ENCODE measurements at places on chromosomes 12 and 14.

DNA sequence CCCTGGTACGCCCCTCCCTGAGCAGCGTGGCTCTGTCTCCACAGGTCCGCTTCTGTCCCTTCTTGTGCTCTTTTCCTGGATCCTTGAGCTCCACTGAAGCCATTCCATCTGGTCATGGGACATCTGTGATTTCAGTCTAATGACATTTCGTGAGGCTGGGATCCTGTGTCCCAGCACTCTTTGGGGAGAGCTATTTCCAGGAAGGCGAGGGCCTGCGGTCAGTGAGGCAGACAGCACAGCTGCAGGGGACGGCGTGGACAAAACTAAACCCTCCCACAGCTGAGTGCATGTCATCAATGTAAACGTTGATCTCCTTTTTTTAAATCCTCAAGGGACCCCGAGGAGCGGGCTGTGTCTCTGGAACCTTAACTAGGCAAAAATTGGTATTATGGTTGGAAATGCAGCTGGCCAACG lies 127.7 kb downstream of the DACT1 start:
- DNase-seq = no peak

- no peak for DNase-seq
Measured at GRCh38 chr14:76267322-76268046, 108.5 kb upstream of the ESRRB start.

- no peak for DNase-seq
Measured at GRCh38 chr14:75800792-75801191, 139.7 kb downstream of the TTLL5 start.

DNA sequence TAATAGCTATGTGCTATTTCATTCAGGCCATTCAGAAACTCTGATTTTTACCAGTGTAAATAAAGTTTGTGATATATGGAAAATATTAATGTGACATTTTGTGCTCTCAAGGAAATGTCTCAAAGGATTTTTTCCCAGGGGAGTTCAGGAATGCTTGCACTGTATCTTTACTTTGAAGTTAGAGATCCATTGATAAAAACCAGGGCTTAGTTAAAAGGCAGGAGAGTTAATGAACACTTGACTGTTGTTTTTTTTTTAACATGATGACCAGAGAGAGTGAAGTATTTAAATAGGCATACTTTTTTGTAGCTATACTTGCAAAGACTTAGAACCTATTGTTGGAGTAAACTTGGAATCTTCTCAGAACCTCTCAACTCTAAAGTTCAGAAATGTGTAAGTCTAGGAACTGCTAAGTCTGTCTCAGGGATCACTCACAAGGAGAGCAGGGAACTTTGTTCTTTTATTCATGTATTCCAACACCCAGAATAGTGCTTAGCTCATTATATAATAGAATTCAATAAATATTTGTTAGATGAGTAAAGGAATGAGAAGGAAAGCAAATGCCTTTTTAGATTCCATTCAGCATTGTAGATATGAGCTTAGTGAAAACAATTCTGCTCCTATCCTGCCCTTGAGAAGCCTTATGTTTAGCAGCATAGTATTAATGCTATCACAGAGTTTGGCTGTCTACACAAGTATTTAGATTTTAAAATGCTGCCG lies 117.5 kb downstream of the DAAM1 start:
- DNase-seq = no peak

DNA sequence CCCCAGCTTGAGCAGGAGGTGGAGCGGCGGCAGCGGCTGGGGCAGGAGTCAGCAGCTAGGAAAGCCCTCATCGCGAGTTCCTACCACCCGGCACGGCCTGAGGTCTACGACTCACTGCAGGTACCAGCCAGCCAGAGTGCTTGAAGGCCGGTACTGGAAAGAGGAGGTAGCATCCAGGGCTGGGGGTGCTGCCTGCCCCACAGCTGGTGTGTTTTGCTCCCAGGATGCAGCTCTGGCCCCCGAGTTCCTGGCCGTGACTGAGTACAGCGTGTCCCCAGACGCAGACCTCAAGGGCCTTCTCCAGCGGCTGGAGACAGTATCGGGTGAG lies 1.6 kb downstream of the OGFOD2 start:
- DNase-seq = no peak

DNA sequence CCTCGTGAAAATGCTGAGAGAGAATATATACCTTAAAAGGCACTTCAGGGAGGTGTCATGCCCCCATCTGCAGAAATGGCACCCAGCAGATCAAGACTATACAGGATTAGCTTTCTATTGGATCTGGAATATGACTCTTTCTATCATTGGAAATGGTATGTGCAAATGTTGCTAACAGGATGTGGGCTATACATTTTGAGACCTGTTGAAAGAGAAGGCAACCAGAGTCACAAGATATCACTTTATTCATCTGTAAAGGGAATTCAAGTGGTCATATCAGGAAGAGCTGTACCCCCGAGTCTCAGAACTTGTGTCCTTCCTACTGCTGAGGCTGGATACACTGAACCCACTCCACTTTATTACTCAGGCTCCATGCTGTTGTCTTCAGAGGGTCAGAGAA lies 46.1 kb upstream of the FRMD6 start:
- no peak for DNase-seq

- DNase-seq = no peak
Measured at GRCh38 chr12:911191-911826, 38.2 kb downstream of the RAD52 start.

DNA sequence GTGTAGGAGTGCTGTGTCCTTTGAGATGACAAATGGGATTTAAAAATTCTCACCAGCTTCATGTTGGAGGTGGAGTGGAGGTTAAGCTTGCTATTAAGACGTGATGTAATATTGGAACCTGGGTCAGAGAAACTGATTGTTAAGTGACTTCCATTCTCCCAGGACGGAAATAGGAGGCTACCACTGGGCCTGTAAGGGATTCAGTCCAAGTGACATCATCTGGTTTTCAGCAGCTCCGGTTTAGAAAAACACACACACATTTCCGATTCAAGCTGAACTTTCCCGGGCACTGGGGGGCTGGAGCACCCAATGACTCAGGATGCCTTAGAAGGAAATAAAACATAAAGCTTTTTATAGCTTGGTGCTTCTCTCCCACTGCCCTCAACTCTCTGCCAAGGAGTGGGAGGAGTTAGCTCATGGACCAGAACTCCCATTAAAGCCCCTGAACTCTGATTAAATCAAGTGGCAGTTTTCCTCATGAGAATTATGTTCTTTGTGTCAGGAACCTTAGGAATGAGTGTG lies 12.4 kb downstream of the CALM1 start:
- no peak for DNase-seq

GRCh38 chr14:91257328-91258010 lies 13.0 kb upstream of the GPR68 start:
- DNase-seq = no peak

GRCh38 chr14:68714991-68715924 lies 77.6 kb downstream of the ZFP36L1 start:
- DNase-seq = no peak

GRCh38 chr14:66939409-66939808 lies 249.8 kb upstream of the GARIN2 start:
- DNase-seq = no peak

- no peak for DNase-seq
Measured at GRCh38 chr12:30725739-30726138, 29.0 kb downstream of the CAPRIN2 start.

DNA sequence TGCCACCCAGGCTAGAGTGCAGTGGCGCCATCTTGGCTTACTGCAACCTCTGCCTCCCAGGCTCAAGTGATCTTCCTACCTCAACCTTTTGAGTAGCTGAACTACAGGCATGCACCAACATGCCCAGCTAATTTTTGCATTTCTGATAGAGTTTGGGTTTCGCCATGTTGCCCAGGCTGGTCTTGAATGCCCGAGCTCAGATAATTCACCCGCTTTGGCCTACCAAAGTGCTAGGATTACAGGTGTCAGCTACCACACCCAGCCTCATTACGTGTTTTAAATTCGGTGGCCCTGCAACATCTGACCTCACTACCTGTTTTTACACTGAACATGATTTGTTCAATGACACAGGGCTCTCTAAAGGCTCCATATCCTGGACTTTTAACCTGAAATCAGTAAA lies 22.9 kb upstream of the RDH16 start:
- no peak for DNase-seq

DNA sequence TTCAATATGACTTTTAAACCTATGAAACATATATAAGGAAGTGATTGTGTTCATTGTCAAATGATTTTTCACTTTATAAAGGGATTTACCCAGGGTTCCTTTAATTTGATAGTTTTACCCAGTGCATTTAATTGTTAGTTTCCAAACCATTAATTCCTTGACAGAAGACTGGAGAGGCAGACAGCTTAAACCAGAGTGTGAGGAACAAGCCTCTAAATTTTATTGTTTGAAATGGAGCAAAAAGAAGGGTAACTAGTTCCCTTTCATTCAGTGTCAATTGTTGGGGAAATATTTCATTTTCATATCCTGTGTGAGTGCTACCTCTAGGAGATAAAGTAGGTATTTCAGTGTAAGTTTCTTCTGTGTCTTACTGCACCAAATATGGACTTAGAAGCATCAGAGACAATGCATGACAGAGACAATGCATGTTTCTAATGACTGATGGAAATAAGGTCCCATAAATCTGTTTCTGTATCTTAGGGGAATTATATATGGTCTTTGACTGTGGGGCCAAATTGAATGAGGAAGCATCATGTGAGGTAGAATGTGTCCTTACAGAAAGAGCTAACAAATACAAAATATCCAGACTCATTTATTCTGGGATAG lies 120.5 kb downstream of the TMTC2 start:
- DNase-seq = no peak

- no peak for DNase-seq
Measured at GRCh38 chr14:51652168-51653078, 713 bp downstream of the FRMD6 start.

GRCh38 chr12:132723764-132724140 lies 13.1 kb downstream of the PGAM5 start:
- DNase-seq = no peak

DNA sequence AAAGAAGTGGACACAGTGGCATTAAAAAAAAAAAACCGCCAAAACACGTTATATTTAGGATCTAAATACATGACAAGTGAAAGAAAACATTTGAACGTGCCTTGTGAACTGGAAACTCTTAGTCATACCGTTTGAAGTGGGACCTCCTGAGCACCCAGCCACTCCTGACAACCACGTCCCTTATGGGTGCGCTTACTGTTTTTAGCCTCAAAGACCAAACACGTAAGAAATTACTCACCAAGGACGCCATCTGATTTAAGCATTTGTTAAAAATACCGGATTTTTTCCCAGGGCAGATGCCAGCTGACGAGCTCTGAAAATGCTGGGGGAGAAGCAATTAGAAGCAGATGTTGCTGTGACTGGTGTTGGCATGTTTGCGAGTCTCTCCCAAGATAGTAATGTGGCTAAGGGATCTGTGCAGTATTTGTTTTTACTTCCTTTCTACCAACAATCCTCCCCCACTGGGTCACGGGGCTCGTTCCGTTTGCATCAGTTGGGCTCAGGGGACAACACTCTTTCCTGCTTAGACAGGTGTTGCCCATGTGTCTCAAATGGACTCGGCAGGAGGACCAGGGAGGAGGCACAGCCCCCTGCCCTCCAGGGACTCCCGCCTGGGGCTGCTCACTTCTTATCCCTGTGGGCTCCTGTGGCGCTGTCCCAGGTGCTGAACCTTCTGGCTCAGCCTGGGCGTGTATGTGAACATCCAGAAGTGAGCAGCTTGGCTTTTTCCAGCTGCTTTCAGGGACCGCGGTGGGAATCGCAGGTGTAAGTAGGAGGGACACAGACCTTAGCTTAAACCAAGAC lies 101.0 kb downstream of the BEGAIN start:
- DNase-seq = peak; percentile 68

- DNase-seq = no peak
Measured at GRCh38 chr12:107655281-107656065, 30.1 kb upstream of the PWP1 start.

- DNase-seq = no peak
Measured at GRCh38 chr14:91878274-91878673, 10.9 kb upstream of the TC2N start.

DNA sequence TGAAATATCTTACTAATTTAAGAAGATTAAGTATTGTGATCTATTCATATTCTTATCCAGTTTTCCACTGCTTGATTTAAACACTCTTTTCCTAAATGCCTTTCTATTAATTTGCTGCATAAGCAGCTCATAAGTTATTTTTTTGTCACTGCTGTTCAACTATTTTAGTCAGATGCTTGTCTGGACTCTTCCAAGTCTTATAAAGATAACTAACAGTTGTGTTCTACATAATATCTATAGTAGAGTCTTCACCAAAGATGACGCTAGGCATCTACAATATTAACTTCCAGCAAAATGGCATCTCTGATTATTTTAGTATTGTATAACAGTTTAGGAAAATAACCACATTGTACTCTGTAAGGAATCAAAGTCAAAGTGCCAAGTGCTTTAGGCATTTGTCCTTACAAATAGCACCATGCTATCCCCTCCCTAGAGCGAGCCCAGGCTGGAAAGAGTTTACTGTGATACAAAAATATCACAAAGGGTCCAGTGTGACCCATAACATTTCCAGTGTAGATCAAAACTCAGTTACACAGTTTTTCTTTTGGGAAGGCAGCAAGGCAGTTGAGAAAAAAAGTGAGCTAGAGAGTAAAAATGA lies 98.2 kb downstream of the DENND5B start:
- DNase-seq = no peak

DNA sequence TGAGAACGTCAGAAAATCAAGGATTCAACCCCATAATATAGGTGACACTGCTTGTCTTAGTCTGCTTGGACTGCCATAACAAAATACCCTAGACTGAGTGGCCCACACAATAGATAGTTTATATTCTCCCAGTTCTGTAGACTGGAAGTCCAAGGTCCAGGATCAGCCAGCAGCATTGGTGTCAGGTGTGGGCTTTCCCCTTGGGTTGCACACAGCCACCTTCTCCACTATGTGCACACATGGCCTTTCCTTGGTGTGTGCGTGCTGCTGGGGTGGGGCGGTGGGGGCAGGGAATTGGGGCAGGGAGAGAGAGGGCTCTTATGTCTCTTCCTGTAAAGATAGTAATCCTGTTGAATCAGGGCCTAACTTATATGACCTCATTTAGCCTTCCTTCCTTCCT lies 106.4 kb downstream of the SLC25A47 start:
- DNase-seq = no peak

DNA sequence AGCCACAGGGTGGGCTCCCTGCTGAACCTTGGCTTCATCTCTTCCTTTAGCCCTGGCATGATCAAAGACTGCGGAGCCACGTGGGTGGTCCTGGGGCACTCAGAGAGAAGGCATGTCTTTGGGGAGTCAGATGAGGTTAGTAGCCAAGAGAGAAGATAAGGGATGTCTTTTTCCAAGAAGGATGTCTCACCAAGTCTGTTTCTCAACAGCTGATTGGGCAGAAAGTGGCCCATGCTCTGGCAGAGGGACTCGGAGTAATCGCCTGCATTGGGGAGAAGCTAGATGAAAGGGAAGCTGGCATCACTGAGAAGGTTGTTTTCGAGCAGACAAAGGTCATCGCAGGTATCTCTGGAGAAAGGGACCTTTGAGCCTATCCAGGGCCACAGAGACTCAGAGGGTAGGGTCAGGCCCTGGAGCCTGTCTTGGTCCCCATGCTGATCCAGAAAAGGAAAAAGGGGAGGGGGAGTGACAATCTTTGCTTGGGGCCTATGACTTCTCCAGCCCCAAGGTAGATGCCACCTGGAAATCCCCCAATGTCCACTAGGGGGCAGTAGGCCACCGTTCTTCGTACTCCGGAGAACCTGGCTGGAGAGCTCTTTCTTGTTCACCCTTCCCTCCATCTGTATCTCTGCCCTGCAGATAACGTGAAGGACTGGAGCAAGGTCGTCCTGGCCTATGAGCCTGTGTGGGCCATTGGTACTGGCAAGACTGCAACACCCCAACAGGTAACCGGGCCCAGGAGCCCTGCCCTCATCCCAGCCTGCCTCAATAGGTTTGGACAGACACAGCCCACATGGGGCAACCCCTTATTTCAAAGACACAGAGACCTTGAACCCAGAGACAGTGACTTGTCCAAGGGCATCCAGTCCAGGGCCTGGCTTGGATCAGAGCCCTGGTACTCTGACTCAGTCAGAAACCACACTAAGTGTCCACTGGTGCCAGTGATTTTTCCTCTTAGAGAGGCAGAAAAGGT lies 2.0 kb downstream of the TPI1 start:
- peak; percentile 53 for DNase-seq

All from NCI-H187 treated with DMSO at 0.1 percent for 48 hours (cell line).